ENCODE measurements at places on chromosomes 6 and 20.
A peak's percentile ranks its signal among the peaks of the same experiment; 100 is the strongest.

DNA sequence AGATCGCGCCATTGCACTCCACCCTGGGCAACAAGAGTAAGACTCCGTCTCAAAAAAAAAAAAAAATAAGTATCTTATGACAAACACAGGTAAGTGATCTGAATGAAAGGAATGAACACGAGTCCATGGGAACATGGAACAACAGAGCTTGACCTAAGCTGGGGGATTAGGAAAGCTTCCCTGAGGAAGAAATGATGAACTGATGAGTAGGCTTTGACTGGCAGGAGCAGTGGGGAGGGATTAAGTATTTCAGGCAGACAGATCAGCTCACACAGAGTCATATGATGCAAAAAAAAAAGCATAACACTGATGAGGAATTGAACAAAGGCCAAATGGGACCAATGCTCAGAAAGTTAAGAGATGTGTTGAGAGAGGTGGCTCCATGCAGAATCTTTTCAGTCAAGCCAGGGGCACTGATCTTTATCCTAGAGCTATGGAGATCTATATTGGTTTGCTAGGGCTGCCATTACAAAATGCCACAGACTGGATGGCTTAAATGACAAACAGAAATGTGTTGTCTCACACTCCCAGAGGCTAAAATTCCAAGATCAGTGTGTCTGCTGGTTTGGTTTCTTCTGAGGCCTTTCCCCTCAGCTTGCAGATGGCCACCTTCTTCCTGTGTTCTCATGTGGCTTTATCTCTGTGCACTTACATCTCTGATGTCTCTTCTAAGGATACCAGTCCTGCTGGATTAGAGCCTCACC lies 85.6 kb downstream of the ANKRD6 start:
- no peak for DNase-seq

GRCh38 chr6:7894262-7895124 lies 16.1 kb downstream of the TXNDC5 start:
- DNase-seq, result no peak

DNA sequence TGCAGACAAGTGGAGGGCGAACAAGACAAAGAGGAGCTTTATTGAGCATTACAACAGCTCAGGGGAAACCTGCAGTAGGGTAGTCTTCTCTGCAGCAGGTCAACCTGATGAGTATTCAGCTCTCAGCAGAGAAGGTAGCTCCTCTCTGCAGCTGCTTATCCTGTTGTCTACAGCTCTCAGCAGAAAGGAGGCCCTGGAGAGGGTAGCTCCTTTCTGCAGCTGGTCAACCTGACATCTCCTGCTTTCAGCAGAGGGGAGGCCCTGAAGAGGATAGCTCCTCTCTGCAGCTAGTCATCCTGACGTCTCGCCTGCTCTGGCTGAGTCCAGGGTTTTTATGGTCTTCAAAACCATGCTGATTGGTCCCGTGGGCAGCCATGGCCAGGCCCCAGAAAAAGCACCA lies 113.6 kb downstream of the CD24 start:
- DNase-seq, result no peak

- DNase-seq, result no peak
Measured at GRCh38 chr6:37048851-37049757, 43.6 kb downstream of the FGD2 start.

DNA sequence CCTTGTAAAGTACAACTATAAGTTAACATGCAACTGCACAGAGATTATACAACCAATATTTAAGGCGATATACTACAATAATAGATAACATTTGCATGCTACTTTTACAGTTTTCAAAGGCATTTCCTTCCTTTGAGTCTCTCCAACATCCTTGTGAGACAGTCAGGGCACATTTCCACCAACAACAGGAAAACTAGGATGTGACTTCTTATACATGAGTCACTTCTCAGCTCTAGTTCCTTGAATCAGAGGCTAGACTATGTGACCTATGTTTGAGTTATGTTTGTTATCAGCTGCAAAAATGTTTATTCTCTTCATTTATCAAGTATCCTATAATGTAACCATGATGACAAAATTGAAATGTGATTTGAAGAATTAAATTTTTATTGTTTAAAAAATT lies 51.7 kb upstream of the TFAP2D start:
- DNase-seq, result no peak

DNA sequence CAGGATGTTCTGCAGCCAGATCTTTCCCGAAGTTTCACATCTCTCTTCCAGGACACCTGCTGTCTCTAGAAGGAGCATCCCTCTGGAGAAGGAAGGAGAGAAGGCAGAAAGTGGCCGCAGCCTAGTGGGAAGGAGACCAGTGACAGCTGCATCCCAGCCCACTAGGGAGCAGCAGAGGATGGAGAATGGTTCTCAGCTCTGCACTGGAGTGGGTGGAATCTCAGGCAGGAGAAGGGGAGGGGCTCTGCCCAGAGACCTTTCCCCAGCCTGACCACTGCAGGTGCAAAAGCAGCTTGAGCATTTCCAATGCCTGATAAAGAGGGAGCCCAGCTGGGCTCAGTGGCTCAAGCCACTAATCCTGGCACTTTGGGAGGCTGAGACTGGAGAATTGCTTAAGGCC lies 32.3 kb downstream of the NCR2 start:
- DNase-seq, result peak; percentile 41

GRCh38 chr6:160356074-160356744 lies 8.0 kb downstream of the SLC22A3 start:
- DNase-seq, result peak; percentile 50

DNA sequence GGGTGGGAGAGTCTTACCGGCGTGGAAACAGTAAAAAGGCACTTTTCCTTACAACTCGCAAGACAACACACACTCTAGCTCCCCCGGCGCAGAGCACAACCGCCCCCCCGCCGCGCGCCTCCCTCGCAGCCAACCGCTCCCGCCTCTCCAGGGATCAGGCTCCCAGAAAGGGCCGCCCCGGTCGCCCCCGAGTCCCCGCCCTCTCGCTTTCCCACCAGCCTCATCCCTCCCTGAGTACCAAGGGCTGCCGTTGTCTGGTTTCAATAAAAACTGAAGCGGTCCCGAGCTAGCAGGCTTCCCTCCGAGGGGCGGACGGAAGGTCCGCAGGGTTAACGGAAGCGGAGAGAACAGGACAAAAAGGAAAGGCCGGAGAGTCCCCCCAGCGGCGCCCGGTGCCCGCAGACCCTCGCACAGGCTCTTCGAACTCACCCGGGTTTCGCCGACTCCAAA lies 804 bp downstream of the ELOVL5 start:
- peak; percentile 19 for DNase-seq

- DNase-seq, result peak; percentile 34
Measured at GRCh38 chr6:168895102-168895812, 358.4 kb downstream of the THBS2 start.

DNA sequence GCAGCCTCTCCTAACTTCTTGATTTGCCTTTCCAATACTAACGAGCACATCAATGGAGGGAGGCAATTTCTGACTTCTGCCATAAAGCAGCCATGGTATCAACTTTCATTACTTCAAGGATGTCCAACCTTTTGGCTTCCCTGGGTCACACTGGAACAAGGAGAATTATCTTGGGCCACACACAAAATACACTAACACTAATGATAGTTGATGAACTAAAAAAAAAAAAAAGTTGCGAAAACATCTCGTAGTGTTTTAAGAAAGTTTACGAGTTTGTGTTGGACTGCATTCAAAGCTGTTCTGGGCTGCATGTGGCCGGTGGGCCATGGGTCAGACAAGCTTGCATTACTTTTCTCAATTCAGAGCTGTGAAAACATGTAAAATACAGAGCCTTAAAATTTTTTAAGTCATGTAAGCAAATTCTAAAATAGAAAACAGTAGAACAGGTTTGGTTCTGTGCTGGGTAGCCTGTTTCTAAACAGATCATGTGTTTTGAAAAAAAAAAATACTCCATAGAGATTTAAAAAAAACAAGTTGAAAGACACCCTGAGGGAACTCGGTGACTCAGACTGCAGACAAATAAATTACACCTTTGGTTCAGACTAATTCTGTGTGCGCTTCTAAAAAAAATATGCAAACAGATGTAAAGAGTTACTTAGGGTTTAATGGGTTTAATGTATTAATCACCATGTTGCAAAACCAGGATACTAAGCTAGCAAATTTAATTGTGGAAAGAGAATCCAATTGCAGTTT lies 43.6 kb upstream of the SLC22A23 start:
- DNase-seq, result no peak

DNA sequence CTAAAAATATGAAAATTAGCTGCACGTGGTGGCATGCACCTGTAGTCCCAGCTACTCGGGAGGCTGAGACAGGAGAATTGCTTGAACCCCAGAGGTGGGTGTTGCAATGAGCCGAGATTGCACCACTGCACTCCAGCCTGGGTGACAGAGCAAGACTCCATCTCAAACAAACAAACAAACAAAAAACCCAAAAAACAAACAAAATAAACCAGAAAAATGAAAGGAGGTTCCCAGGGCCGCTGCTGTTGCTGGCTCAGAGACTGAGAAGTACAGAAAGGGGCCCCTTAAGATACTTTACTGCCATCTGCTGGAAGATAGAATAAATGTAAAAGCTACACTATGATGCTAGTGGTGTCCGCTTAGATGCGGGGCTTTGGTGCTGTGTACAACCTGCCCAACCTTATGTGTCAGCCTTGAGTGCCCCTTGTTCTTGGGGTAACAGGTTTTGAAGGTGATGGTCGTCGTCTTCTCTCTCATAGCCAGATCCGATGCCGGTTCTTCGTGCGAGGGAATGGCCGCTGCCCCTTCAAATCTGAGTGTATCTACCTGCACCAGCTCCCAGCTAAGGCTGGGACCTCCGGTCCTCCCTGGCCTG lies 2.8 kb upstream of the FANCE start:
- peak; percentile 70 for DNase-seq

DNA sequence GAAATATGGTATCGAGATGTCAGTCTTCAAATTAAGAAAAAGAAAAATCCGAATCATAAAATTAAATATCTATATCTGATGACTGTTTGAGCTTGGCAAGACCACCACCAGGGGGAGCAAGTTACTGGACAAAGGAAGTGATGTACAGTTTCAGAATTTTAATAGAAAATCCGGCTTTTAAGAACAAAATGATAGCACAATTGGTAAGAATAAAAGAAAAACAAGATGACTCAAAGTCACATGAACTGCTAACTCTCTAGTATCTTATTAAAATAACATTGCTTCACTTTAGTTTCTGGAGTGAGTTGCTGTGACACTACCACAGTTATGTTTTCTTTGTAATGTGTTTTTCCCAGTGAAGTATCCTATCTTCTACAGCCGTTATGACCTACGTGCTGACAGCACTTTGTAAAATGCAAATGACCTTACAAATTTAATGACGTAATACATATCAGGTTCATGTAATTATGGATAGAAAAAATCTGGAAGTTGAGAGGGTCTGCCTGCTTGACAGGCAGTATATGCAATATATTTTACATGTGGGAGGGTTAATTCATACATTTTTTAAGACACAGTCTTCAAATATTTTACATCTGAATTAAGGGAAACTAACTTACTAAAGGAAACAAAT lies 405.3 kb upstream of the HS3ST5 start:
- peak; percentile 22 for DNase-seq

- no peak for DNase-seq
Measured at GRCh38 chr20:32080783-32081182, 28.7 kb upstream of the TM9SF4 start.
